D721Med (cell line): ENCODE measurements at places on chromosomes 7 and 10.

- DNase-seq, result no peak
Measured at GRCh38 chr10:123150986-123151736, 3.0 kb upstream of the BUB3 start.

DNA sequence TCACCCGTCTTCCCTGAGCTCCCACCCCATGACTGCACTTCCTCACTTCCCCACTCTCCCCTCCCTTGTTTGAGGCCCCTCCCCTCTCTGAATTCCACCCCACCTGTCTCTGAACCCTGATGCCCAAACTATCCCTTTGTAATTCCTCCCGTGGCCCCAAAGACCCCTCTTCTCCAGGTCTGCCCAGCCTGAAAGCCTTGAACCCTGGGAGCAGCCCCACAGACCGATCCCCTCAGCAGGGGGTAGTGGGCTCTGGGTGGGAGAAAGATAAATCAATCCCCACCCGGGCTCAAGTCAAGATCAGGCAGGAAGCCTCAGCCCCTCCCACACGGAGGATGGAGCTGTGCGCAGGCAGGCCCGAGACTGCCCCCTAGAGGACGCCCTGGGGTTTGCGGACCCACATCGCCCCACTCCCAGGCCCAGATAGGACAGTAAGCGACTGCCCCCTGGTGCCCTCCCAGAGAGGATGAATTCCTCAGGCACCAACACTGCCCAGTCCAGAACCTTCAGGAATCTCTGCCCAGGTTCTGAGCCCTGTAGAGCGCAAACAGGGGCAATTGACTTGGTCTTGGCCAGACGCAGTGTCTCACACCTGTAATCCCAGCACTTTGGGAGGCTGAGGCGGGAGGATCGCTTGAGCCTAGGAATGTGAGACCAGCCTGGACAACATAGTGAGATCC lies 11.7 kb downstream of the HSPB1 start:
- DNase-seq, result peak; percentile 96

- no peak for DNase-seq
Measured at GRCh38 chr10:34908481-34908880, 93.4 kb upstream of the PARD3 start.

DNA sequence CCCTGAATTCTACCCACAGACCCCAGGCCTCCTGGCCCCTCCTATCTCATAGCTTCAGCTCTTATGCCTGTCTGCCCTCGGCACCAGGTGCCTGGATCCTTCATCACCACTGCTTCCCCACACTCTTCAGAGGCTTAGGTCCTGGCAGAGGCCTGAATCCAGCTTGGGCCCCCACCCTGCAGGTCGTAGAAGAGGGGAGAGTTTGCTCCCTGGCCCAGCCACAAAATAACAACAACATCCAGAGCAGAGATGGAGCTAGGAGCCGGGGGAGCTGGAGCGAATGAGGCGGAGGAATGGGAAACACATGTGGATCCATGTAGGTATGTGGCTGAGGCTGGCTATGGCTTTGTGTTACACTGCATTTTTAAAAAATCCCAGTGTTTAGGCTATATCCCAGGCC lies 7.8 kb upstream of the OPN4 start:
- DNase-seq, result no peak

DNA sequence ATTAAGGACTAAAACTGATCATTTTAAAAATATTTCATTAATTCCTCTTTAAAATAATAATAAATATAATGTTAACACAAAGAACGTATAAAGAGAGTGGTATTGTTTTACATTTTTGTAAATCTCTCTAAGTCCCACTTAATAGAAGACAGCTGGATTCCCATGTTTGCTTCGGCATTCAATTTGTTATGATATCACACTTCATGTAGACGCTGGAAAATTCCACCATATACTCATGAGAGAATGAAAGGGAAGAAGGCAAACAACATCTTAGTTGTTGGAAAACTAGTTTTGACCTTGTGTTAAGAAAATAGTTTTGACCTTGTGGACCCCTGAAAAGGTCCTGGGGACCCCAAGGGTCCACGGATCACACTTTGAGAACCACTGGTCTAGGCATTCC lies 85.3 kb upstream of the MGMT start:
- DNase-seq, result no peak

DNA sequence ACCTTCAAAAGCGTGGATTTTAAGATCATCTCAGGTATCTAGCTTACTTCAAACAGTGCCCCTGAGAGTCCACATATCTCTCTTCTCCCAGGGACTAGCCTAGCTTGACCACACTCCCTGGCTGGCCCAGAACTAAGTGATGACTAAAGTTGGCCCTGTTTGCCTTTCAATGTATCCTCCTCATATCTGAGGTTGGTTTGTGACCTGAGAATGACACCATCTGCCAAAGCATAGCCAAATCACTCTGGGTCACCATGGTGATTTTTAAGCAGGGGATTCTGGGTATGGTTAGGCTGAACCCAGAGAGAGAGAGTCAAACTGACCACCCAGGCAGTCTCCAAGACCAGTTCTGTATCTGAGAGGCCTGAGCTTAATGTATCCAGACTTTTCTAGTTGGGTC lies 16.2 kb downstream of the CNNM1 start:
- no peak for DNase-seq

GRCh38 chr7:88317422-88317821 lies 10.7 kb upstream of the STEAP4 start:
- DNase-seq, result no peak

DNA sequence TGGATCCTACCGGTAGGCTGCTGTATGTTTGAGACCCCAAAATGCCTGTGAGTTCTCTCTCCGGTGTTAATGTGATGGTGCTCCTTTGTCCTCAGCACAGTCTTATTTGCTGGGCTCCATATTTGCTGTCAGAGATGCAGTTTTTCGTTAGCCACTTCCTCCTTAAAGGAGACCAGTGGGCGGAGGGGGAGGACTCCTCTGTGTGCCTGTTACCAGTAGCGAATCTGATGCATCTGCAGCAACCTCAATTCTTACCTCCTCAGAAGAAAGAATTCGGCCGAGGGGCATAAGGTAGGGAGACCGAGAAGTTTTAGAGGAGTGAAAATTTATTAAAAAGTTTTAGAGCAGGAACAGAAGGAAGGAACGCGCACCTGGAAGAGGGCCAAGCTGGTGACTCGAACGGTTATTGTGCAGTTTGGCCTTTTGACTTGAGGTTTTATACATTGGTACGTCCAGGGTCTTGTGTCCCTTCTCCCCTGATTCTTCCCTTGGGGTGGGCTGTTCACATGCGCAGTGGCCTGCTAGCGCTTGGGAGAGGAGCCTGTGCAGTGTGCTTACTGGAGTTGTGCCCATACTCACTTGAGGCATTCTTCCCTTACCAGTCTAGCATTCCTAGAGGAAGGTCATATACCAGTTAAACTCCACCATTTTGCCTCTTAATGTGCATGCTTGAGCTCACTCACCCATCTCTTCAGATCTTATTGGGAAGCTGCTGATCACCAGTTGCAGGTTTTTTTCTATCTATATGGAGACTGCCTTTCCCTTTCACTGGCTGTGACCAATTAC lies 49.5 kb downstream of the GNAI1 start:
- DNase-seq, result no peak

- no peak for DNase-seq
Measured at GRCh38 chr10:5545778-5546710, 21.3 kb downstream of the CALML3 start.
